ENCODE measurements at places on chromosomes 7 and 10. TPM values are rescaled to one million over a fixed set of nuclear protein-coding genes. Genes with fewer than 3 reads are reported as not detected.

DNA sequence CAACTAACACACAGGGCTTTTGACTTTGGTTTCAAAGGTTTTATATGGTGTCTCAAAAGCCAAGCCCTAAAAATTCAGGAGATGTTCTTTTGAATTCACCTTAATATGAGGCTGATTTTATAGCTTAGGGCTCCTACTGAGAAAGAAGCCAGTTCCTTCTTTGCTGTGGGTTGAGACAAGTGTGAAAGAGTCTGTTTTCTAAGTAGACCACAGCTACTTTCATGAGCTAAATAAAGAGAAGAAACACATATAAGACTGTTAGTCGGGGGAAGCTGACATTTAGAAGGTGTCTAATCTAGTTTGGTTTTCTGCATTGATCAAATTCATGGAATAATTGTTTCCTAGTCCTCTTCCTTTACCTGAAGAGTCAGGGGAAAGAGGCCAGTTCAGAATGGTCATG is 332.1 kb upstream of the CELF2 start:
- no peak for DNase-seq
- H3K27me3 ChIP-seq = peaks cover 1% of the 10 kb centered on the region
- H3K27ac ChIP-seq = no peak overlapping the region
- no peaks in the 10 kb centered on the region for H3K36me3 ChIP-seq
- no peaks in the 10 kb centered on the region for H3K4me1 ChIP-seq

DNA sequence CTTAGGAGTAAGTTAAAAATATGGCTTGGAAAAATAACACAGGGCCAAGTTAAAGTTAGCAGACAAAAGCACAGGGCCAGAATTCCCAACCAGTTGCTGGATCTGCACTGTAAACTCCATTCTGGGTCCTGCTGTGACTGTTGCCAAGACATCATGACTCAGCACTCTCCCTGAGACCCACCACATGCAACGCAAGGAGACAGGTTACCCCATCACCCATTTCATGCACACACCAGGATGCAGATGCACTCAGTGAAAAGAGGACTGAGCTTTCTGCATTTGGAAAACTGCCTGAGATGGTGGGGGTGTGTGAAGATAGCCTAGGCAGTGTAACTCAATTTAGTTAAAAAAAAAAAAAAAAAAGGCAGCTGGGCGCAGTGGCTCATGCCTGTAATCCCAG is 97.6 kb upstream of the ZNF438 start:
- no peaks in the 10 kb centered on the region for H3K27me3 ChIP-seq
- H3K4me1 ChIP-seq = peaks cover 60% of the 10 kb centered on the region
- DNase-seq = peak; percentile 46
- H3K36me3 ChIP-seq = no peaks in the 10 kb centered on the region

- no peaks in the 10 kb centered on the region for H3K36me3 ChIP-seq
- no peak for DNase-seq
- H3K4me1 ChIP-seq = peaks cover 9% of the 10 kb centered on the region
- no peak overlapping the region for H3K27ac ChIP-seq
These were observed 9.8 kb downstream of the ATP6V1F start for GRCh38 chr7:128872394-128872824.

DNA sequence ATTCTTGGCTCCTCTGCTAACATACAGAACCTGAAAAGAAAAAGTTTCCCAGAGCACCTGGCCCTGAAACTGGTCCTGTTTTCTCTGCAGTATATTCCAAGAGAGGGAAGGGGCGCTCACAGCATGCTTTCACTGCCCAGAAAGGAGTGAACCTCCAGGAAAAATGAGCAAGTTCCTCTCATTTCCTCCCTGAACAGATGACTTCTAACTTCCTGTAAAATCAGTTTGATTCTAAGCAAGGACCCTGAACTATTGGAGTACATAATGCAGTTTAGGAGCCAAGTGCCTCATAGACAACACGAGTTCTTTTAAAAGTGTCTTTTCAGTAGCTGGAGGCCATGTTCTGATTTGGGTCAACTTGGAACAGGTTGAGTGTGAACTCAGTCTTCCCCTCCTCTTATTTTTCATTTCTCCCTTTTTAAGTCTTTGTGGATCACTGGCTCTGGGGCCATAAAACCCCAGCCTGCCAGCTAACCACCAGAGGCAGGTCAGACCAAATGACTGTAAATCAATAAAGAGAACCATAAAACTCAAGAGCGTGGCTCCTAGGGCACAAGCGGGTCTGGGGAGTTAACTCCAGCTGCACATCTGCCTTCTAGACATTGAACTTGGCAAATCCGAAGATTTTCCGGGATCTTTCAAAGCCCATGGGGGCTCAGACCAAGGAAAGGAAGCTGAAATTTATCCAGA is 5.9 kb upstream of the LRRC18 start:
- H3K4me1 ChIP-seq = no peaks in the 10 kb centered on the region
- DNase-seq = no peak
- no peaks in the 10 kb centered on the region for H3K36me3 ChIP-seq
- H3K27ac ChIP-seq = no peak overlapping the region
- peaks cover 40% of the 10 kb centered on the region for H3K27me3 ChIP-seq

- peak overlapping the region; percentile 71 for H3K4me3 ChIP-seq
- no peaks in the 10 kb centered on the region for H3K36me3 ChIP-seq
- peaks cover 40% of the 10 kb centered on the region for H3K4me1 ChIP-seq
- DNase-seq = peak; percentile 17
These were observed 76.9 kb upstream of the ANK3 start for GRCh38 chr10:60466267-60467201.

GRCh38 chr7:70738151-70738885 is 393.6 kb upstream of the GALNT17 start:
- H3K27me3 ChIP-seq = no peaks in the 10 kb centered on the region
- DNase-seq = no peak
- no peaks in the 10 kb centered on the region for H3K4me1 ChIP-seq
- no peak overlapping the region for H3K27ac ChIP-seq
- H3K4me3 ChIP-seq = no peak overlapping the region

DNA sequence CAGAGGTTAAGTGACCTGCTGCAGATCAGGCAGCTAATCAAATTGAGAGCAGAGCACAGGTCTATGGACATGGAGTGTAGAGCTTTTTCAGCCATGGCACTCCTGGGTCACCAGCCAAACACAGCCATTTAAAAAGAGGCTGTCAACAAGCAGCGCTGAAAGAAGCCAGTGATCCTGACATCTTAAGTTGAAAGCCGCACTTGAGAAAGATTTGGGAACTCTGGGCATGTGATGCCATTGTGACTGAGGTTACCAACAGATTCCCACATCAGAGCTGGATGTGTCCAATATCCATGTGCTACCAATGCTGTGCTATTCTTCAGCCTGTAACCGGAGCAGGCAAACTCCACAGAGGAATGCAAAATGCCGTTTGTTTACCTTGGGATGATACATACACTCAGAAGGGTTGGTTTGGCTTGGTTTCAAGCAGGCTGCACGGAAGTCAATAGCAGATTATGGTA is 56.2 kb upstream of the ABLIM1 start:
- H3K27me3 ChIP-seq = no peaks in the 10 kb centered on the region
- peak; percentile 89 for DNase-seq
- H3K4me3 ChIP-seq = peak overlapping the region; percentile 58
- H3K36me3 ChIP-seq = no peaks in the 10 kb centered on the region
- H3K27ac ChIP-seq = peak overlapping the region; percentile 65

DNA sequence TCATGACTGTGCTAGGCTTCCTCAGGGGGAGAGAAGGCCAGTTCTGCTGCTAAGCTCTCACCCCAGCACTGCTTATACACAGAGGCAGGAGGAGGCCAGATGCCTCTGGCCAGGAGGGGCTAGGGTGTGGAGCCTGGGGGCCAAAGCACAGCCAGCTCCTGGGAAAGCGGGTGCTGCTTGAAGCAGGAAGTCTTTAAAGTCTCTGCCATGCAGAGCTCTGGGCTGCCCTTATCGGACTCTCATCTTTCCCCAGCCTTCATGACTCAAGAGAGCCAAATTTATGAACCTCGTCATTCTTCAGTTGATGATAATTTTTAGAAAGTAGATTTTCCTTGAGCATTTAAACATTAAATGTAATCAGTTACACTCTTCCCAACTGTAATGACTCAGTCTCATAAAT is 11.2 kb upstream of the TSPAN14 start:
- no peak overlapping the region for H3K4me3 ChIP-seq
- peaks cover 13% of the 10 kb centered on the region for H3K27me3 ChIP-seq
- H3K36me3 ChIP-seq = no peaks in the 10 kb centered on the region
- H3K4me1 ChIP-seq = peaks cover 39% of the 10 kb centered on the region
- DNase-seq = peak; percentile 59

GRCh38 chr7:111855842-111856227 is 293.5 kb upstream of the IMMP2L start:
- no peak overlapping the region for H3K27ac ChIP-seq
- H3K4me3 ChIP-seq = no peak overlapping the region
- DNase-seq = no peak
- peaks cover under 1% of the 10 kb centered on the region for H3K36me3 ChIP-seq

DNA sequence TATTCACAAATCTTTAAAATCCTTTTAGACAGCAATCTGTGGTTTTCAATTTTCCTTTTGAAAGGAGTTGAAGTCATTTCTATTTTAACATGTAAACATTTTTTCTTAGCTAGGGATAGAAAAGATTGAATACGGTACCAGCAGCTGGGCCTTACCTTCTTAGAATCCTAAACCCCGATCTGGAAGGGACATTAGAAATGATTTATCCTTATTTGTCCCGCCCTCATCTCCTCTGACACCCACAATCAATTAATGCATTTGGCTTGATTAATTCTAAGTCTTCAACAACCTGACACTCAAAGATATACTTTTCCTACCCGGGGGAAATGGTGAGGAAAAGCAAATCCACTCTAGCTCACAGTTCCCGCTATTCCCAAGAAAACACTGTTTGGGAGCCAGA is 100.4 kb downstream of the SORCS1 start:
- H3K4me3 ChIP-seq = no peak overlapping the region
- H3K27me3 ChIP-seq = no peaks in the 10 kb centered on the region
- no peaks in the 10 kb centered on the region for H3K36me3 ChIP-seq
- no peak overlapping the region for H3K27ac ChIP-seq

- H3K4me1 ChIP-seq = peaks cover 26% of the 10 kb centered on the region
- peak overlapping the region; percentile 77 for H3K4me3 ChIP-seq
- H3K27ac ChIP-seq = peak overlapping the region; percentile 71
- H3K36me3 ChIP-seq = no peaks in the 10 kb centered on the region
- peak; percentile 89 for DNase-seq
These were observed 12.2 kb upstream of the PDK4 start for GRCh38 chr7:95608359-95609173.

DNA sequence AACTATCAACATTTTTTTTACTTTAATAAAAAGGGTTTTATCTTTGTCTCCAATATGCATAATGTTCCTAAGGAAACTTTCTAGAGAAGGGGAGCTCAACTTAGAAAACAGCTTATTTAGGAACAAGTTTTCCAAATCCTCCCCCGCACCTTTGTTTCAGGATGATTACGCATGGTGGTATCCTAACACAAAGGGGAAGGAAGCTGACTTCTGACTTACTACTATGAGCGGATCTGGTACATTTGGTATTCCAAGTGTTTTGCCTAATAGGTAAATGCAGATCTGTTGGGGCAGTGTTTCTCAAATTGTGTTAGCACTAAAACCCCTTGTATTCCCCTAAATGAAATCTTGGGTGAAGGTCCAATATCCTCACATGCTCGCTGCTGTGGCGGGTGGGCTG is 229.3 kb upstream of the KLF14 start:
- H3K27me3 ChIP-seq = peaks cover 6% of the 10 kb centered on the region
- no peak overlapping the region for H3K4me3 ChIP-seq
- DNase-seq = no peak
- H3K4me1 ChIP-seq = peaks cover 77% of the 10 kb centered on the region

DNA sequence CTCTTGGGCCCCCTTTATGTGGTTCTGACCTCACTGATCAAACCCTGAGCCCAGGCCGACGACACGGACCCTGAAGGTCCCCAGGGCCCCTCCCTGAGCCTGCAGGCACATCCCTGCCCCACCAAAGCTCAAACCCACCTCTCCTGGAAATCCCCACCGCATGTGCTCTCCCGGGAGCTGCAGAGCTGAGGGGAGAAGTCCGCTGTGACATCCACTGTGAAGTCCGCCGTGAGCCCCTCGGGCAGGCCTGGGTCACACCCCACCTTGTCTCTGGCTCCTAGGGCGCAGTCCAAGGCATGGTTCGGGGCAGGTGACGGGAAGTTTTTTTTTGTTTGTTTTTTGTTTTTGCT is 100.2 kb downstream of the MICALL2 start:
- H3K4me1 ChIP-seq = no peaks in the 10 kb centered on the region
- no peak for DNase-seq

- H3K27me3 ChIP-seq = no peaks in the 10 kb centered on the region
- no peaks in the 10 kb centered on the region for H3K36me3 ChIP-seq
- H3K4me3 ChIP-seq = no peak overlapping the region
- no peak overlapping the region for H3K27ac ChIP-seq
These were observed 453.7 kb upstream of the LRRTM3 start for GRCh38 chr10:66472156-66472555.

DNA sequence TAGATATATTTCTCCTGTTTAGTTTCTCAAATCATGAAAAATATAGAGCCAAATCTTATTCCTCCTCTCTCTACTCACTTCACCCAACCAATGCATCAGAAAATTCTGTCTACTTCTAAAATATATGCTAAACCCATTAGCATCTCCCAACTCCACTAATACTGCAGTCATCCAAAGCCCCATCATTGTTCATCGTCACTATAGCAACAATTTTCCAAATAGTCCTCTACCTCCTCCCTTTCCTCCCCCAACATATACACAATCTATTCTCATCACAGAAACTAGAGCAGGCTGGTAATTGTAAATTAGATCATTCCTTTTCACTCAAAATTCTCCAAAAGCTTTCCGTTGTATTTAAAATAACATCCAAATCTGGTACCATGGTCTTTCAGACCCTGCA is 38.4 kb upstream of the C10orf120 start:
- no peaks in the 10 kb centered on the region for H3K27me3 ChIP-seq
- DNase-seq = no peak
- no peak overlapping the region for H3K27ac ChIP-seq
- H3K4me3 ChIP-seq = no peak overlapping the region

- H3K4me1 ChIP-seq = peaks cover 35% of the 10 kb centered on the region
- H3K36me3 ChIP-seq = no peaks in the 10 kb centered on the region
- H3K27me3 ChIP-seq = peaks cover 6% of the 10 kb centered on the region
- no peak overlapping the region for H3K27ac ChIP-seq
These were observed 247.4 kb downstream of the ELFN1 start for GRCh38 chr7:1917221-1918062.

GRCh38 chr10:88233870-88234269 is 349.2 kb downstream of the RNLS start:
- no peak for DNase-seq
- no peak overlapping the region for H3K4me3 ChIP-seq
- H3K27ac ChIP-seq = no peak overlapping the region
- peaks cover 4% of the 10 kb centered on the region for H3K27me3 ChIP-seq

GRCh38 chr10:61099756-61100155 is 155.8 kb upstream of the RHOBTB1 start:
- H3K27me3 ChIP-seq = peaks cover 6% of the 10 kb centered on the region
- no peak overlapping the region for H3K4me3 ChIP-seq
- no peak for DNase-seq
- H3K36me3 ChIP-seq = no peaks in the 10 kb centered on the region
- no peaks in the 10 kb centered on the region for H3K4me1 ChIP-seq

GRCh38 chr7:68511281-68511680 is 1087.0 kb upstream of the AUTS2 start:
- H3K27me3 ChIP-seq = no peaks in the 10 kb centered on the region
- H3K4me1 ChIP-seq = no peaks in the 10 kb centered on the region
- H3K4me3 ChIP-seq = no peak overlapping the region

GRCh38 chr7:137484326-137484725 is 140.8 kb upstream of the PTN start:
- peaks cover 10% of the 10 kb centered on the region for H3K4me1 ChIP-seq
- no peak overlapping the region for H3K4me3 ChIP-seq
- H3K36me3 ChIP-seq = no peaks in the 10 kb centered on the region
- no peak overlapping the region for H3K27ac ChIP-seq
- no peak for DNase-seq
- H3K27me3 ChIP-seq = peaks cover 3% of the 10 kb centered on the region

CLDN3 gene
- not detected for total RNA-seq

VSTM4 gene
- 0.17 TPM for total RNA-seq

IGFBP1 gene
- total RNA-seq = not detected

GIMAP8 gene
- total RNA-seq = not detected

WNT8B gene
- total RNA-seq = not detected

CLRN3 gene
- not detected for total RNA-seq

CTAGE6 gene
- total RNA-seq = not detected
